ENCODE measurements at places on chromosomes 6 and 20.

DNA sequence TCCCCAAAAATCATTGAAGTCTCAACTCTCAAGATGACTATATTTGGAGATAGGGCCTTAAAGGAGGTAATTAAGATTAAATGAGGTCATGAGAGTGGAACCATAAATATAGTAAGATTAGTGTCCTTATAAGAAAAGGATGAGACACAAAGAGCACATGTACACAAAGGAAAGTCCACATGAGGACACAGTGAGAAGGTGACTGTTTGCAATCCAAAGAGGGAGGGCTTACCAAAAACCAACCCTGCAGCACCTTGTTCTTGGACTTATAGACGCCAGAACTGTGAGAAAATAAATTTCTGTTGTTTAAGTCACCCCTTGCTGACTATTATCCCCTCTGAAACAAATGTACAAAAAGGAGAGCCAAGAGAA lies 150.4 kb upstream of the SMLR1 start:
- no peak for DNase-seq

DNA sequence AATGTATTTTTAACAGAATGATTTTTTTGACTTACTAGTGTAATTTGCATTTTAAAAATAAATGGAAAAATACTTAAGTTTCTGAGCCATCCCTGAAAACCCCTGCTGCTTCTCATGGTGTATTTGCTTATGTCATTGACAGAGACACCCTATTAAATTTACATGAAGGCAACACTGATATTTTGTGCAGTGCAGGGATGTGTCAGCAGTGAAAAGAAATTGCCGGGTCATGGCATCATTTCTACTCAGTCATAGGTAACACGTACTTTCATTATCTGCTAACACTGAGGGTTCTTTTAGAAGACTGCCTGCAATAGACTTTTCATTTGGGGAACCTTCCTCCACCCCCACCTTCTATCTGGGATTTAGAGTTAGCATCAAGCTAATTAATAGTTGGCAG lies 136.7 kb upstream of the RNF217 start:
- no peak for DNase-seq

GRCh38 chr6:165847407-165848085 lies 184.5 kb upstream of the PDE10A start:
- peak; percentile 18 for DNase-seq

- no peak for DNase-seq
Measured at GRCh38 chr20:45051204-45052060, 49.5 kb downstream of the KCNS1 start.

DNA sequence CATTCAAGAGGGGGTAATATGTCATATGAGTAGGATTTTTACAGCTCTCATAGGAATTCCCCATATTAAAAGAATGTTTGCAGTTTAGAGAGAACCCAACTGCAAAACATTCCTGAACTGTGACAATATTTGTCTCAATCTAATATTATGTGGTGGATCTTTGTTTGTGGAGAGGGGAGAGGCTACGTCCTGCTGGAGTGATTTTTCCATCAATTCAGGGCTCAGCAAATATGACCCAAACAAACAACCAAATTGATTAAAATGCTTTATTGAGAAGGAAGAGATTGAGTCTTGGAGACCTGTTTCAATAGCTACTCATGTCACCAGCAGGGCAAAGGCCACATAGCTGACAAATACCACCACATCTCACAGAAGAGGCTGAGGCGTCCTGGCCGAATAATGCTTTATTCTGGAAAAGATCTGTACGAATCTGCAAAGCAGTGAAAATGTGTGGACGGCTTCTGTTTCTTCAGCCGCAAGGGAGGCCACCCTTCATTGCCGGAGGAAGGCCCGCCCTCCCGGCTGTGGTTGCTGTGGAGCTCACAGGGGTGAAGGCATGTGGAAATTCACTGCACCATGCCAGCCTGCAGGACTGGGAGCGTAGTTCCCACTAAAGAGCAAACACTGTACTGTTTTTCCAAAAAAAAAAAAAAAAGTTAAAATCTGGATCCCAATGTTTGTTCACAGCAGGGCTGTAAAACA lies 89.7 kb upstream of the QKI start:
- peak; percentile 64 for DNase-seq

DNA sequence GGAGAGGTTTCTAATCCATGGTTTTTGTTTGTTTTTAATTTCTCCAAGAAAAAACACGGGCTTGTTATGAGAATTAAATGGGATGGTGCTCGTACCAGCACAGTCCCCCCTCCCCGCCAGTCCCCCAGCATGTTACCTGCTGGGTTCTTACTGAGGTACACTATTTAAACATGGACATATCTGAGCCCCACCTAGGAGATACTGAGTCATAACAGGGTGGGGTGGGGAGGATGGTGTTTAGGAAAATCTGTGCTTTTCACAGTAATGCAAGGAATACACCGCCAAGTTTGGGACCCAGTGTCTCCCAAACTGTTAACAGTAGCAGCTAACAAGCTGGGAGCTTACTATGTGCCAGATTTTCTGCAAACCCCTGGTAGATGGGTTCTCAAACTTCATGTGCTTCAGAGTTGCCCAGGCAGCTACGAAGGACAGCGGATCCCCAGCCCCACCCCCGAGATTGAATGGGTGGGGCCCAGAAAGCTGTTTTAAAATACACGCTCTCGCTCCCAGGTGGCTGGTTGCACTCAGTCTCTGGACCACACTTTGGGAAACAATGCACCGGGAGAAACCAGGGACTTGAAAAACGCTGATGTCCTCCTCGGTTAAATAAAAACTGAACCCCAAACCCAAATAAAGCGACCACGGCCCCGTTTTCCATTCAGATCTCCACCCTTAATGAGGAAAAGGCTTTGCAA lies 995 bp downstream of the ZFP64 start:
- DNase-seq = peak; percentile 26

DNA sequence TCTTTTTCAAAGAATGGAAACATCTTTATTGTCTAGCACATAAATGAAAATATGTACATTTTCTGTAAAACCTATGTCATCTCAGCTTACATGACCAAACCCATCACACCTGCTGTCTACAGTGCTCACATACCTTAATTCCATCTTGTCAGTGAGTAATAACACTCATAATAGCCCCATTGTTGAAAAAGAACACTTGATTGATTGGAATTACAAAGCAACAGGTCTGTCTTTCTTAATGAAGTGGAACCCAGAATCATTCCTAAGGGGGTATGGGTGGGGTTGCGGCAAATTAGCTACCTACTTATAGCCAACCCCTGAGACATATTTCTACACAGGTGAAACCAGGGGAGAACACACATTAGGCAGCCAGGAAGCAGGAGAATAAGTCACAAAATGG lies 20.2 kb downstream of the ADGRF4 start:
- no peak for DNase-seq

Measured in fibroblast of skin of right biceps (primary cell).